ELF-1 (cell line): ENCODE measurements at places on chromosomes 11 and 22.
A peak's percentile ranks its signal among the peaks of the same experiment; 100 is the strongest.

DNA sequence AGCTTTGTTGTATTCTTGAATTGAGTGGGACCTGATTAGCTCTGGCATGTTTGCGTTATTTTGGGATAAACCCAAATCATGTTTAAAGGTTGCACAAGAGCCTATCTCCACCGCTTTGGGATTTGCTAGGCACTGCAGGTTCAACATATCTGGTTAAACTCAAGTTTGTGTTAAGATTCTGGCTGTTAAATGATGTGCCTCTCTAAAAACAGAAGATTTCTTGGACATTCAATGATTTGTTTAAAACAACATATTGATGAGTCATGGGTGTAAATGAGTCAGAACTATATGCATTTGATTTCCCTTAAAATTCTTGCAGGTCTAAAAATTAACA is 67.4 kb downstream of the AMOTL1 start:
- no peak for DNase-seq

GRCh38 chr22:36144886-36145541 is 15.5 kb downstream of the APOL3 start:
- peak; percentile 84 for DNase-seq

DNA sequence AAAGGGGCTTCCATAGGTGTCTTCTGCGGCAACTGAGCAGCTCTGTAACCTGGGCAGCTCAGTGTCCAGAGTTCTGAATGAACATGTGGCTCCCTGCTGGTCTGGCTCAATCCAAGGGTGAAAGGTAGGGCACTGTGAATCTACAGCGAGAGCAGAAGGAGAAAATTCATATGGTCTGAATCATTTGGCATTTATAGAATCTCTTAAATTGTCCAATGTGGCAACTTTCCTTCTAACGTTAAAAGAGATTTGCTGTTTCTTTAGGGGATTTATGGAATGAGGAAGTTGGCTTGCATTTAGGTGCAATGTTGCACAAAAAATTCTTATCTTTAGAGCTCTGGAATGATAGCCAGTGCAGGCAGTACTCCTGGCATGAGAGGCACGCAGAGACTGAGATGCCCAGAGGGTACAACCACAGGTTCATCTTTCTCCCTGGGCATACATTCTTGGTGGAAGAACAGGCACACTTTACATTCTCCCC is 17.0 kb downstream of the ATXN10 start:
- no peak for DNase-seq

GRCh38 chr11:5507933-5508305 is 1.8 kb downstream of the UBQLN3 start:
- DNase-seq: no peak

GRCh38 chr11:100687054-100687629 is at the start of gene ARHGAP42:
Gene ARHGAP42 (plus strand): TSS chr11:100687288. CDS start chr11:100687679, 391 bp downstream.
- DNase-seq: peak; percentile 84

GRCh38 chr11:16225623-16226022 is 130.7 kb downstream of the SOX6 start:
- DNase-seq: no peak

GRCh38 chr11:67542971-67543370 is 19.7 kb upstream of the CABP2 start:
- no peak for DNase-seq

DNA sequence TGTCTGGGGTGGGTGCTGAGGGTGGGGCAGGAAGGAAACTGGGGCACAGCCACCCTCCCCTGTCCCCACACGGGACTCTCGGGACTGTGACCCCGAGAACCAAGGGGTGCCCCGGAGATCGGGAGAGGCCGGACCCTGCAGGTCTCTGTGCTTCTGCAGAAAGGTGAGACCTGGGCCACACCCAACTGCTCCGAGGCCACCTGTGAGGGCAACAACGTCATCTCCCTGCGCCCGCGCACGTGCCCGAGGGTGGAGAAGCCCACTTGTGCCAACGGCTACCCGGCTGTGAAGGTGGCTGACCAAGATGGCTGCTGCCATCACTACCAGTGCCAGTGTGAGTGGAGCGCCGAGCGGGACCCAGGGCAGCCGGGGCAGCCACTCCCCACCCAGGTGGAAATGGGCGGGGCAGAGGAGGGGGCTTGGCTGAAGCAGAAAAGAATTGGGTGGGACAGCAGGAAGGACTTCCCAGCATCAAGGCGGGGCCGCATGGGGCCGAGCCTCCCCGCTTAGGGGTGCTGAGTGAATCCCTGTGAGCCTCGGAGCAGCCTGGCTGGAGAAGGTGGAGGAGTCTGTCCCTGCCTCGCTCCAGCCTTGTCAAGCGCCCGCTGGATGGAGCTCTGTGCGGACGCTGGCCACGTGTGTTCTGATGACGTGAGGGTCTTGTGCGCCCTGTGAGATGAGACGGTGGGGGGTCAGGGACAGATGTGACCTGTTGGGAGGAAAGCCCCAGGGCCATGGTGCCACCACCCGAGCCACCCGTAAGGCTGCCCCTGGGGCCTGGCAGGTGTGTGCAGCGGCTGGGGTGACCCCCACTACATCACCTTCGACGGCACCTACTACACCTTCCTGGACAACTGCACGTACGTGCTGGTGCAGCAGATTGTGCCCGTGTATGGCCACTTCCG is 29.3 kb upstream of the MUC5B start:
- no peak for DNase-seq
